Esophagus muscularis mucosa (tissue), 4 donors: ENCODE measurements at places on chromosomes 5 and 9.
A peak's percentile ranks its signal among the peaks of the same experiment; 100 is the strongest.

DNA sequence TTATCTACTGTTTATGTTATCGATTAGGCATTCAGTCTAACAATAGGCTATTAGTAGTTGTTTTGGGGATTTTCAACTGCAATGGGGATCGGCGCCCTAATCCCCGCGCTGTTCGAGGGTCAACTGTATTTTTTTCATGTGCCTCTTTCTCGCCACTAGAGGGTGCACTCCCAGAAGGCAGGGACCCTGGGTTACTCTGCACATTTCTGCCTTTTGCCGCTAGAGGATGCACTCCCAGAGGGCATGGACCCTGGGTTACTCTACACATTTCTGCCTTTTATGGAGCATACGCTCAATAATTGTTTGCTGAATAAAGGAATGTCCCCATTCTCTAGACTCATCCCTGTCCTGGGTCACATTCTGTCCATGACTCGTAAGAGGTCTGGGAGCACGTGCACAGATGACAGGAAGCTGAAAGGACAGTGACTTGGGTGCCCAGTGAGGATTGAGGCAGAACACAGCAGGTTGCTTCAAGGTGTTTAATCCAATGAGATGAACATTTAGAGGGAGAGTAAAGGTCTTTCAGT is 27.9 kb upstream of the RECK start:
- DNase-seq, result no peak

DNA sequence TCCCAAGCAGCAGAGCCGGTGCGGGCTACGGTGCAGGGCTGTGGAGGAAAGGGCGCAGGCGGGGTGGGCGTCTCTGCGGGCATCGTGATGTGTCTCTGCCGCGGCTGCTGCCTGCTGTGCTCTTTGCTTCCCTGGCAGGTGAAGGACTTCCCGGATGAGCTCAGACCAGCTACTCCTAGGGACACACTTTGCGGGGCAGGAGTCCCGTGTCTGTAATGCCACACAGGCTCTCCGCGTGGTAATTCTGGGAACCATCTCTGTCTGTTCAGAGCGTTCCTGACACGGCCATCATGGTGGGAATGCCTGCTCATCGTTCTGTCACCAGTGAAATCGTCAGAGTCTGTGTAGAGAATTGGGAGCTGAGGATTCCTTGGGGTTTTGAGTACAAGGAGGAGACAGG is 235.5 kb downstream of the FANCC start:
- no peak for DNase-seq

DNA sequence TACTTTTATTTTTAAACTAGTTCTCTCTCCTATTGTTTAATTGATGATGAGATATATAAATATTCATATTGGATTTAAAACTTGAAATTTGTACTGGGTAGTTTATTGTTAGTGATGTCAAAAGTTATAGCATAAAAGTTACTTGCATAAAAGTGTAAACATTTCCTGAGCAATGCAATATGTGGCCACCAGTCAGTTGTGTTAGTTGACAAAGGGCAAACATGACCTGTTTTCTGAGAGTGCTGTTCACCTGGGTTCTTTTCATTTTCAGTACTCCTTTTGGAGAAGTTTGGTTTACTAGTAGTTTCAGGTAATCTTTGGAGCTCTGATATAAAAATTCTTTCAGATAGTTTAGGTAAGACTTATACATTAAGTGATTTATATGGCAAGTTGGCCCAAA is 69.4 kb downstream of the COMMD10 start:
- no peak for DNase-seq

DNA sequence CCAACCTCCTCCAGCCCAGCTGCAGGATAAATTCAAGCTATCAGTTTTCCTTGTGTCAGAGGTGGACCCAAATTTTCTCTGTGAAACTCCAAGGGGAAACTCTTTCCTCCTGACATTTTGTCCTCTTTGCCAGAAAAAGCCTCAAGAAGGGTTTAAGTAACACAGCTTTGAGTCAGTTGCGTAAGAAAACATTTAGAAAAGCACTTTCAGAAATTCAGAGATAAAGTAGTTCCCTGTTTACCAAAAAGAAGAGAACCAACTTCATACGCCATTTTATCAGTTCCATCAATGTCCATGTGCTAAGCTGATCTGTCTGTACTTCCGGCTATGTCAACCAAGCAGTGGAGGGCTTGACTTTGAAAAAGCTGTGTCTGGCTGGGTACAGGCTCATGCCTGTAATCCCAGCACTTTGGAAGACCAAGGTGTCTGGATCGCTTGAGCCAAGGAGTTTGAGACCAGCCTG is 19.9 kb upstream of the SUSD1 start:
- DNase-seq, result peak; percentile 42

DNA sequence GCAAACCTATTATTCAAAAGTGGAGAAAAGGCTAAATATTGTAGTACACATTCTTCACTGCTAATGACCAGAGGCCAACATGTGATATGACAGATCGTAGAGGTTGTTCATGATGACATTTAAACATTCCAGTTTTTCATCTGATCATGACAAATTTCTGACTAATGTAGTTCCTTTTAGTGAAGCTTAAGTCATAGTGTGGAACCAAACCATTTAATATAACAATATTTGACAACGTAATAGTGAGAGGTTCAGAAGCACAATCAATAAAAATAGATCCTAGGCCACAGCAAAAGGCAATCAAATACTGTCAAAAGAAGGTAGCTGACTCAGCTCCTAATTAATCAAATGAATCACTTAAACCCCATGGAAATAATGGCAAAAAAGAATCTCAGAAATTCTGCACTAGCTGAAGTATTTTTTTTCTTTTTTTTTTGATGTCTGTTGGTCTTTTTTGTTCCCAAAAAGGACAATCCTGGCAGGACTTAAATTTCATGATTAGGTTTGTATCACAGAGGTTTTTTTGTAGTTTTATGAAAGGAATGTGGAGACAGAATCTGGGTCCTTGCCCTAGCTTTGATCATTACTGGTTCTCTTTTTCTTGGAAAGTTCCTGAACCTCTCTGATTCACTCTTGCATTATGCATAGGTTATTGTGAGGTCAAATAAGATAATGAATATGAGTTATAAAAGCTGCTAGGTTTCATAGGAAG is 795.0 kb downstream of the DTWD2 start:
- DNase-seq, result no peak

DNA sequence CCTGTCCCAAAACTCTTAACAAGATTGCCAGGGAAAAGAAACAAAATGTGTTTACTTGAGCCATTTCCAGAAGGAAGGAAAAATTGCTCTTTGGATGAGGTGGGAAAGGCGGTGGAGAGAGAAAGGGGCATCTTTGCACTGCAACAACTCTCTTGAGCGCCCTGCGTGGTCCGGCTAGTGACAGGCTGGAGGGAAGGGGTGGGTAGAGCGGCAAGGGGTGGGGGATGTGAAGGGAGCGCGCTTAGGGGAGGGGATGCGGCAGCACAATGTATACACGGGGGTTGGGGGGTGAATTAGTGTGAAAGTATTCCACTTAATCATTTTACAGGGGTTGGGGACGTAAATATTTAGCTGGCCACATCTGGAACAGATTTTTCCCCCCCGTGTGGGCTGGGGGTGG is 1.3 kb downstream of the FGF10 start:
- DNase-seq, result no peak

DNA sequence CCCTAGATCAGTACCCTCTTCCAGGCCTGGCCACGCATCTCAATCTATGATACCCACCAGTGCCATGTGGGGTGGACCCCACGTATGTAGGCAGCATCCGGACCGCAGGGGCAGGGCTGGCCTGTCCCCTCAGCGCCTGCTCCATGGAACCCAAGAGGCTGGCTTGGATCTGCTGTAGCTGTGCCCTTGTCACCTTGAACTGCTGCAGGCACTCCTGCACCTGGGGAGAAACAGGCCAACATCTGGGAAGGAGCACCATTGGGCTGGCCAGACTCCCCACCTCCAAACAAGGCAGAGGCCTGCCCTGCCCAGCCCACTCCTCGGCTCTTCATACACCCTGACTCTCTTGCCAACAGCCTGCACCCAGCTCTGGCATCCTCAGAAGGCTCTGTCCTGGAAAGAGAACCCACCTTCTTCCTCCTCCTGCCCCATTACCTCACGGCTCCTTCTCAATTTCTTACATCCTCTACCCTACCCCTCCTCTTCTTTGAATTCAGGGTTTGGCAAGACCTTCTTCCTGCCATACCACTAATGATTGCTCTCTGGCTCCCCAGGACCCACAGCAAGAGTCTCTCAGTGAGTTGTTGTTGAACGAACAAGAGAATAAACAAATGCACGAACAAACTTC is 7.7 kb downstream of the HK3 start:
- DNase-seq, result no peak

GRCh38 chr9:101114317-101114716 is 85.8 kb downstream of the PLPPR1 start:
- no peak for DNase-seq

- no peak for DNase-seq
Measured at GRCh38 chr5:19977099-19977498, 10.9 kb downstream of the CDH18 start.

GRCh38 chr5:142246258-142246657 is 78.6 kb downstream of the SPRY4 start:
- no peak for DNase-seq

GRCh38 chr5:158451203-158451992 is 592.5 kb upstream of the CLINT1 start:
- no peak for DNase-seq

GRCh38 chr9:123954518-123955280 is 24.8 kb upstream of the DENND1A start:
- no peak for DNase-seq

- DNase-seq, result no peak
Measured at GRCh38 chr9:13832446-13832845, 481.5 kb downstream of the NFIB start.

- no peak for DNase-seq
Measured at GRCh38 chr5:142017832-142018427, 5.1 kb upstream of the GNPDA1 start.

DNA sequence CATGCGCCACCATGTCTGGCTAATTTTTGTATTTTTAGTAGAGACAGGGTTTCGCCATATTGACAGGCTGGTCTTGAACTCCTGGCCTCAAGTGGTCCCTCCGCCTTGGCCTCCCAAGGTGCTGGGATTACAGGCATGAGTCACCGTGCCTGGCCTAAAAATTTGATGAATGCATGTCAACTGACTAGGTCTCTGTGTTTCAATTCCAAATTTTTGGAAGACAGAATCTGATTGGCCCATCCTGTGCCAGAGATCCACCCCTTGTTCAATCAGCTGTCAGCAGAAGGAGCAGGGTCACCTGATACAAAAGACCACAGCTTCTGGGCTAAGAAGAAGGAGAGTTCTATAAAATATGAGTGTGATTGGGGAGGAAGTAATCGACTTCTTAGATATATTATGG is 43.5 kb upstream of the COL15A1 start:
- DNase-seq, result no peak

DNA sequence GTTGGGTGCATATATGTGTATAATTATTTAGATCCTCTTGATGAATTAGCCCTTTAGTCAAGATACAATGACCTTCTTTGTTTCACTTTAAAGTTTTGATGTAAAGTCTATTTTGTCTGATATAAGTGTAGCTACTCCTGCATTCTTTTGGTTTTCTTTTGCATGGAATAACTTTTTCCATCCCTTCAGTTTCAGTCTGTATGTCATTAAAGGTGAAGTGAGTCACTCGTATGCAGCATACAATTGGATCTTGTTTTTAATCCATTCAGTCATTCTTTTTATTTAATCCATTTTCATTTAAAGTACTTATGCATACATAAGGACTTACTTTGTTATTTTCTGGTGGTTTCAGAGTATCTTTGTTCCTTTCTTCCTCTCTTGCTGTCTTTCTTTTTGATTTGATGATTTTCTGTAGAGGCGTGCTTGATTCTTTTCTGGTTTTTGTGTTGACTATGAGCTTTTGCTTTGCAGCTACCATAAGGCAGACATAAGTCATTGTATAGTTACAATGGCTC is 36.3 kb upstream of the FAM120A start:
- no peak for DNase-seq

DNA sequence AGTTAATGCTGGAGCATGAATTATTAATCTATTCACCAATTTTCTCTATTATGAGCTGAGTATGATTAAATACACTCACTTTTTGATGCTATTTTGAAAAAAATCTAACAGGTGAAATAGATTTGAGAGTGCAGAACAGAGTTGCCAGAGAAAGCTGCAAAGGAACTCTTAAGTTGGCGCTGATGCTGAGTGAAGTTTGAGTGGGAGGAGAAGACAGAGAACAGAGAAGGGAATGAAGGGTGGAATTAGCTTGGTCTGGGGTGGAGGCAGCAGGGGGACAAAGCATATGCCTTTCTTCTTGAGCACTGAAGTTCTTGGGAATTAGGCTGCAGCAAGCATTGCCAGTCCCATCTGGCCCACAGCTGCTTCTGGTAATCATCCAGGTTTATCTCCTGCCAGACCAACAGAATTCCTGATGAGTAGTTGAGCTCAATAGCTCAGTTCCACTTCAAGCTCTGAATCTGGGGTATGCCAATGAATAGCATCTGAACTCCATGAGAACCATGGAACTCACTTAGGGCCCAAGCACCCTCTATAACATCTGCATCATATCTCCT is 290.1 kb downstream of the HINT1 start:
- no peak for DNase-seq

DNA sequence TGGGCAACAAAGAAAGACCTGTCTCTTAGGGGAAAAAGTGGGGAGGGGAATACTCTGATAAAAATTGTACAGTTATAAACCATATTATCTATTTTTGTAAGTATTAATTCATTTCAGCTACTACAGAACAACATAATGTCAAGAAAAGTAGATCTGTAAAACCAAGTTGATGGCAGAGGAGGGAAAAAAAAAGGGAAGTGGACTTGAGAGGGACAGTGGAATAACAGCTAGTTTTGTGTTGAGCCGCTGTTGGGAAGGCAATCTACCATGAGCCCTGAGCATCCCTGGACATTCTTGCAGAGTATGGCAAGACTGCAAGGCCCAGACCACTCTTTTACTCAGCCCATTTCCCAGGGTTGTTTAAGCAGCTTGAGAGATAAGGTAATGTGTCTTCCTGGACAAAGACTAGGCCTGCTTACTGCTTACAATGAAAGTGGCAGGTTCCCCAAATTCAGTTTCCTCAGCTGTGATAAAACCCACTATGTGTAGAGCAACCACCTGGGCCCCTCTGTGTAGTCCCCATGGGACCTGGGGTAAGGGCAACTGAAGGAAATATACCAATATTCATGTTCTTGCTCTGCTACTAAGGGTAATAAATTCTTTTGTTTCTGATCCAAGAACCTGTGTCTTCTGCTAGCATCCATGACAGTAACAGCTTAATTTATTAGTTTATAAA is 25.0 kb downstream of the CEP120 start:
- no peak for DNase-seq

DNA sequence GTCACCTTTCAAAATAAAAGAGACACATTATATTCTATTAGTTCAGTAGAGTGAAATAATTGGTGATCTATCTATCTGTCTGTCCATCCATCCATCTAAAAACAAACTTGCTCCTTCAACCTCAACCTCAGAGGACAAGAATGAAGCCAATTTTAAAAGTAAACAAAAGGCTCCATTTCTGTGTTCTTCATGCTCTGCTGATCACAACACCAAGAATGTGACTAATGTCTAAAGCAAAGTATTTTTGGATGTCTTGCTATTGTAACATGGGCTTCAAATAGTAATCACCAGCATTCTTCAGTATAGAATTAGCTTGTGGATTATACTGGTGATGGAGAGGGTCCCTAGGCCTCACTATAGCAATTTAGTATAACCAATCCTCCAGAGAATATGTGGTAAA is 1304.4 kb downstream of the MAT2B start:
- DNase-seq, result no peak

- no peak for DNase-seq
Measured at GRCh38 chr9:116278326-116278725, 124.7 kb downstream of the PAPPA start.
